ENCODE measurements at places on chromosomes 3 and 15.

GRCh38 chr3:22265403-22265802, 514.4 kb upstream of the ZNF385D start:
- DNase-seq: no peak

DNA sequence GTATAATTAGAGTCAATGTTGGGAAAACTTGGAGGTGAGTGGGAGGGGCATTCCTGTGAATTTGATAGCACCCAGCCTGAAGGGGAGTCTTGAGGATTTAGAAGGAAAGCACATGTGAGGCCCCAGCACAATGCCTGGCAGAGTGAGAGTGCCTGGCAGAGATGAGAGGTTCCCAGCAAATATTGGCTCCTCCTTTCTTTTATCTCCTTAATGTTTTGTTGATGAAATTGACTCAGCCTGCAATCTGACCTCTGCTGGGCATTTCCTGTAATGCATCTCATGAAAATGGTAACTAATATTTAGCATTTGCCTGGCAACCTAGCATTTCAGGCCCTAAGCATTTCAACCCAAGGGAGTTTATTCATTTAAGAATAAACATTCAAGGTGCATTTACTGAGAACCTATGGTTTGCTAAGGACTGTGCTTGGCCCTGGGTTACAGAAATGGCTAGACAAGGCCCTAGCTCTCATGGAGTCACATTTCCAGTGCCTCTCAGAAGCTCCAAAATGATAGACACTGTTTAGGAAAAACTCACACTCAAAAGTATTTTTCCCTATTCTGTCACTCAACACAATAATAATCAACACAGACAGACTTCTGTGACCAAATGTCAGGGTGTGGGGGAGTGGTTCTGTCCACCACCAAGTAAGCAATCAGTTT, 19.0 kb downstream of the PDHB start:
- peak; percentile 18 for DNase-seq

DNA sequence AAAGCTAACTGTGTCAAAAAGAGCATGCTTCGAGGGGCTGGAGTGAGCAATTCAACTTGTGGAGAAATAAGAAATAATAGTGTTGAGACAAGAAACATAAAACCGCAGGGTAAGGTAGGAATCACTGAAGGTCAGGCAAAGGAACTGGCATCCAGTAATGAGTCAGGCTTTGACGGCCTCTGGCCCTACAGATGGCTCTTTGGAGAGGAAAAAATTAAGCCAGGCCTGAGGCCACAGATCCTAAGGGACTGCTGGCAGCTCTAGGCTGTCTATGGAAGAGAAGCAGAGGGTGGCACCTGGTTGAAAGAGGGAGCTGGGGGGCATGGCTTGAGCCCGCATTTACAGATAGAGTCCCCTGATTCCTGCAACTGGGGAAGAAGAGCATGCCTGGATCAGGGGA, 28.6 kb upstream of the ZSCAN2 start:
- DNase-seq: no peak

DNA sequence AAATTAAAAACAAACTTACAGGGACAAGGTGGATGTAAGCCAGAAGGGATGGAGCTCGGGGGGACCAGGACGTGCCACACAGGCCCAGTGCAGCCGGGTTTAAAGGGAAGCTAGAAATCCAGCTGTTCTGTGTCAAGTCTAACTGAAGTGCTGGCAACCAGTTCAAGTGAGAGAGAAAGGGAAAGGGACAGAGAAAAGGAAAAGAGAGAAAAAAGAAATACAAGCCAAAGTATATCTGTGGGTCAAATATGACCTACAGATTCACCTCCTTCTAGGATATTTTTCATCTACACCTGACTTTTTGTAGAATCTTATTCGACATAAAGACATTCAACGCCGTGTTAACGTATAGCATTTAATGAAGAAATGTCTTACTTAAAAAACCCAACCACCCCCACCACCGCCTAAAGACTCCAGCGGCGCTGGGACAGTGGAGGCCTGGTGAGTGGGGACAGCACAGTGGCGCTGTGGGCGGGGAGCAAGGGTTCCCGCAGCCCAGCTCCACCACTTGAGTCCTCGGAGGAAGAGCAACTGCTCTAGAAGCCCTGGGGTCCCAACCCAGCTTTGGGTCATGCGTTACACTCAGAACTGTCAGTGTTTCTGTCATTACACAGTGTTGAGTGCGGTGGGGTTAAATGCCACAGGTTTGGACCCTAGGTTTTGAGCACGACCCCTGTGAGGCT, 62.3 kb downstream of the CHSY1 start:
- no peak for DNase-seq

DNA sequence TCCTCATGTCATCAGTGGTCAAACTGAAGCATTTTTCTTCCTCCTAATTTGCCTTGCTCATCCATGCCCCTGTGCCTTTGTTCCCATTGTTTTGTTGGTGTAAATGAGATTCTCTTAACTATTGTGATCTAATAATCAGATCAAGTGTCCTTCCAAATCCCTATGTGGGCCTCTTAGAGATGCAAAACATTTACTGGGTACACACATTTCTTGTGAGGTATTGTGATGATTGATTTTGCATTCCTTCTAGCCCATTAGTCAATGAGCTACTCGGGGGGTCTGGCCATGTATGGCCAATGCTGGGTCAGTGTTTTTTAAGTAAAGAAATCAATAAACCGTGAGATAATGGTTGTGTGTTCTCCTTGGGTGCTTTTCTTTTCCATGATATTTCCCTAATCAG, 580.4 kb downstream of the VGLL3 start:
- no peak for DNase-seq

DNA sequence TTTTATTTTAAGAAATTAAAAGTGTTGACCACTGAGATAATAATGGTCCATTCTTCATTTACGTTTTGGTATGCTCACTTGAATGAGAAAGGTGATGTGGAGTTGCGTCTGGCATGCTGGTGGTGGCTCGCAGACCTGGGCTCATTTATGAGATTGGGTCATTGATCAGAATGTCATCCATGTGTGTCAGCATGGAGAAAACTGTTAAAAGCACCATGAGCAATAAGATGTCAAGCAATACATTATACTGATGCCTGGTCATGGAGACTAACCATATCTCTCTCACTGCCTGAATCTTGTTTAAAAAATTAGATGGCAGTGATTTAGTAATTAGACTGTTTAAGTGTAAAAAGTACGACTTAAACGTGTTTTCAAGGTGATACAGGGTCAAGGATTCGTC, 503.4 kb upstream of the SEMA6D start:
- no peak for DNase-seq

DNA sequence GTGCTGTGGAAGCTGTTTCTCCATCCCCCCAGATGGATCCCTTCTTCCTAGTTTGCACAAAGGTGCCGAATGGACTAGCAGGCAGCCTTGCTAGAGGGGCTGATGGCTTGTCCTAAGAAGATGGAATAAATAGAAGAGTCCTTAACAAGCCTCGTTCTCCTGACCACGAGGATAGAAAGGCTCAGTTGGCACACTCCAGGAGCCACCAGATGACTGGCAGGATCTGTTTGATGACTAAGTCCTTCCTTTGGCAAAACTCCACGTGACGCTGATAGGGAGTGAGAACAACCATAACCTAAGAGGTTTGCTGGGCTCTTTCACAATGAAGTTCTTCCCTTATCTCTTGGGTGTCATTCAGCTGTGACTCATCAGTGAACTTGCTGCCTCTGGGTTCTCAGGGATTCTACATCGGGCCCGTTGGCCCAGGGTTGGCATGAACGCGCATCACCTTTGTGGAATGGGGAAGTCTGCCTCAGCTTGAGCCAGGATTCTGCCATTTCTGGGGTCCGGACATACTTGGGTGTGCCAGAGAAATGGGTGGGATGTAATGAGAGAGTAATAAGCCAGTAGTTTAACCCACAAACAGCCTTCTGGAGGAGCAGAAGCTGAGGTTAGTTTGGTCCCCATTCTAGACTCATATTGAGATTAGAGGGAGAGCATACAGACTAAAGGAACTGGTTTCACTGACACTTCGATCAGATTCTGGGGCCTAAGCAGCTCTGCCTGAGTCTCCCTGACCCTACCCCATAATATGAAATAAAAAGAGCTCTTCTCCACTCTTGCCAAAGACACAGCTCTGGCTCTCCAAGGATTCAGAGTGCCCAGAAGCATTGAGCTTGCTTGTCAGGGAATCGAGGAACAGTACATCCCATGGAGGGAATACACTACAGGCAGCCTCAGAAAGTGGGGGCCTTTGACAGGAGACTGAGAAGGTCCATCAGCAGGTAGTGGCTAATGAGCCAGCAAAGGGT, 2.0 kb upstream of the MELTF start:
- no peak for DNase-seq

DNA sequence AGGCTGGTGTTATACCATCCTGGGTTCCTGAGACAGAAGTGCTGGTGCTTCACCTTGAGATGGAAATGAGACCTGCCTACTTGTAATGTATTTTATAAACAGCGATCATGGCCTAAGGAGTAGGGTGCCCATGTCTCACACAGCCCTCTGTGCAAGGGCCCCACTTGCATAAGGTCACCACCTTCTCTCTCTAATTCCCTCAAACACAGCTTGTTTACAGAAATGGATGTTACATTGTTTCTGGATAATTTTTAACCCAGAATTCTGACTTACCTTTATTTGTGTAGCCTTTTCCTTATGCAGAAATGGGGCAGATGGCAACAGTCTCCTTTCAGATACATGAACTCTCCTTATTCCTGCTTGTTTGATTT, 95.1 kb upstream of the UMPS start:
- DNase-seq: no peak

DNA sequence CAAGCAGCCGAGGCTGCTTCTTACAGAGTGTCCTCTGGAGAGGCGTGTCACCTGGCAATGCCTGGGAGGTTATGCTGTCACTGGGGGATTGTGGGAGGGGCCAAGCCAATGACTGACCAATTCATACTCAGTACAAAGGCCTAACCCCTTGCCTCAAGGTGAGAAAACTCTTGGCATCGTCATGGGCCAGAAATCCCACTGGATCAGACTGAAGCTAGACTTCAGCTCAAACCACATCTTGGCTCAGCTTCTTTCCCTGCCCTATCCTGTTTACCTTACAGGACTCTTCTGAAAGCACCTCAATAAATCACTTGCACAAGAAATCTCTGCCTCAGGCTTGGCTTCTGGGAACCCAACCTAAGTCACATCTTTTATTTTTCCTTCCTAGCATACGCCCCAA, 9.5 kb downstream of the ANAPC13 start:
- no peak for DNase-seq

DNA sequence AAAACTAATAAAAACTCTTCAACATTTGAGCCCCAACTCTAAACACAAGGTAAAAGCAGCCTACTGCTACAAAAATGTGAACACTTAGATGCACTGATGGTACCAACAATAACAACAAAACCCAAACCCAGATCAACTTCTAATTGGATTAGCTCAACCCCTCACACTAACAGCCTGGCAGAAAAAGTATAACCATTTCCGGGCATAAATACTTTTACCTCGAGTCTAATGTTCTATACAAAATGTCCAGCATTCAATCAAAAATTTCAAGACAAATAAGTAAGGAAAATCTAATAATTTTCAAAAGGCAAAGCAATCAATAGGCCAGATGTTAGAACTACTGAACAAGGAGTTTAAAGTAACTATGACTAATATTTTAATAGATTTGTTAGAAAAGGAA, 303.3 kb downstream of the ARRDC4 start:
- DNase-seq: no peak

DNA sequence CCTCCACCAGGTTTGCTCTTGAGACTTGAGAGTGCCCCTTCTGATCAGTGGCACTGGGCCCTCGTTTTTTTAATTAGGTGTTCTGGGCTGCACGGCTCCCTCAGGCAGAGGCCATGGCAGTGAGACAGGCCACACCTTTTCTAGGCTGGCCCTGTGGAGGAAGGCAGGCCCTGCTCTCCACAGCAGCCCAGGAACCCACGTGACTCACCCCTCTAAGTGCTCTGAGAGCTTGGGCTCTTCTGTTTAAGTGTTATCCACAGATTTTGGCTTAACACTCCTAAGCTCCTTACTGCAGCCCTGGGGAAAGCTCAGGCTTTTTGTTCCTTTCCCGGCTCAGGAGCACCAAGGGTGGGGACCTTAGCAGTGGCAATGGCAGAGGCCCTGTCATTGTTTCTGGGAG, 463.2 kb upstream of the GBE1 start:
- DNase-seq: no peak

DNA sequence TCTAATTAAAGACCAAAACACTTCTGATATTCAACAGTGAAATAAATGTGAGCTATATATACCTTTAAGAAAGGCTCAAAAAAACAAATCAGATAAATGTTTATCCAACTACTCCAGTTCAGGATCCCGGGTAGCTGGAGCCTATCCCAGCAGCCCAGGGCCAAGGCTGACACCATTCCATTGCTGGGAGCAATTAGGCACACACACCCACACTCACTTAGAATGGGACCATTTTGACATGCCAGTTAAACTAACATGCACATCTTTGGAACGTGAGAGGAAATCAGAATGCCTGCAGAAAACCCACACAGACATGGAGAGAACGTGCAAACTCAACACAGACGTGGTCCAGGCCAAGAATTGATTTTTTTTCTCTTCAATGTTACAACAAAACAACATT, 30.0 kb upstream of the PLSCR4 start:
- no peak for DNase-seq

DNA sequence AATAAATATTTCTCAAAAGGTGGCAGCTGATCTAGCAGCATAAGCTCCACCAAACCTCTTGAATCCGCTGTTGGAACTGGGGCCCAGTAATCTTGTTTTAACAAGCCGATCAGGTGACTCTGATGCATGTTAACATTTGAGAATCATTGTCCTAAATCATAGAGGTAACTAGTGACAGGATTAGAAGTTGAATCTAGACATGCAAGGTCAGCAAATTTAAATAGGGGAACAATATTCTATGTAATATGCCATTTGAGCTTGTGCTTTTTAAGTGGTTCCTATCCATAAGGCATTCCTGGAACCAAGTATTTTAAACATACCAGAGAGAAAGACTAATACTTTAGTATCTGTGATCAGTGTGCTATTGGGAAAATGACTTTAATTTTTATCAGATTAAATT, 412.8 kb downstream of the PYDC2 start:
- DNase-seq: no peak

- no peak for DNase-seq
Measured at GRCh38 chr15:25719101-25719985, 143.8 kb downstream of the ATP10A start.

DNA sequence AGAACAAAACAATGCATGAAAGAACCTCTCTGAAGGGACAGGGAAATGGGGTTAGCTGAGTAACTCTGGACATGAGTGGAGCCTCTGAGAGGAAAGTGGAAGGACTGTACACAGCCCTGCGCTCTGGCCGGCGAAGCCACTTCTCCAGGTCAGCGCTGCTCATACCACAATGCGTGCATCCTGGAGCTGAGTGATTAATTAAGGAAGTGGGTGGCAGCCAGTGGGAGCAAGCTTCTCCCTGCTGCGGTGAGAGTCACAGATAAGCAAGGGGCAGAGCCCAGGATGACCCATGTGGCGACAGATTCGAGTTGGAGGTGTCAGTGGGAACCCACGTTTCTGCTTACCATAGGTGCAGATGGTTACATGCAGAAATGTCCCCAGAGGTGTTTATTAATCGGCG, 48.0 kb downstream of the KLF15 start:
- no peak for DNase-seq

GRCh38 chr3:94249491-94250079, 186.7 kb downstream of the NSUN3 start:
- peak; percentile 66 for DNase-seq

- DNase-seq: no peak
Measured at GRCh38 chr15:94290730-94291129, 59.4 kb downstream of the MCTP2 start.

- DNase-seq: no peak
Measured at GRCh38 chr3:73352841-73353645, 271.7 kb downstream of the PDZRN3 start.

GRCh38 chr3:177358091-177358976, 161.1 kb upstream of the TBL1XR1 start:
- DNase-seq: no peak

GRCh38 chr15:60255390-60255789, 142.4 kb downstream of the ANXA2 start:
- no peak for DNase-seq

GRCh38 chr3:182525766-182526374, 267.4 kb upstream of the ATP11B start:
- no peak for DNase-seq

Data from stimulated activated CD4-positive, alpha-beta T cell treated with anti-CD3 and anti-CD28 coated beads, Interleukin-12 subunit alpha, Interleukin-12 subunit beta, amount 100 ng/mL, for 24 hours (primary cell).